ENCODE measurements at places on chromosomes 7 and 10.

- DNase-seq: no peak
These were observed 386.6 kb downstream of the PARD3 start for GRCh38 chr10:34428501-34428900.

DNA sequence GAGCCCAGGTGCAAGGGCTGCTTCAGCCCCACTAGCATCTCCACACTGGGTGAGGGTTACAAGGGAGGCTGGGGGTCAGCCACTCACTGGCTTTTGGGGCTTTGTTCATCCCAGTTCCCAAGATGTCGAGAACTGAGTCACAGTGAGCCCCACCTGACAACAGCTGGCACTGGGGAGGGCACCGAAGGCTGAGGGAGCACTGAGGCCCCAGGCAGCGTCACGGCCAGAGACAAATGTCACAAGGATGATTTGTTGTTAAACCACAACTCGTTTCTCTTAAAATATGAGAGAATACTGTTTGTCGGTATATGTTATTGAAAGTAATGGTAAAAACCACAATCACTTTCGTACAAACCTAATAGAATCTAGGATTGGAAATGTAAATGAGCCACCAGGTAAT is 219.9 kb downstream of the CELF2 start:
- no peak for DNase-seq

DNA sequence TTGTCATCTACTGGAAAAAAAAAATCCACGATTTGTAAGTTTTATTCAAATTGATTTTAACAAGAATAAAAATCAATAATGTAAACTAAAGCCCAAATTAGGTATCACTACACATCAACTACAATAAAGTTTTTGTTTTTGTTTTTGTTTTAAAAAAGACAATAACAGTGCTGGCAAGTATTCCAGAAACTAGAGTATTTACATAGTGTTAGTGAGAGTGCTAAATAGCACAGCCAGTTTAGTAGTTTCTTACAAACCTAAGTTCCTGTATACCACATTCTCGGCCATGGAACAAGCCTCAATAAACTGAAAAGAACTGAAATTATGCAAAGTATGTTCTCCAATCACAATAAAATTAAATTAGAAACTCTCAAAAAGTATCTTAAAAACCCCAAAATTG is 8.1 kb downstream of the ARHGAP12 start:
- no peak for DNase-seq

DNA sequence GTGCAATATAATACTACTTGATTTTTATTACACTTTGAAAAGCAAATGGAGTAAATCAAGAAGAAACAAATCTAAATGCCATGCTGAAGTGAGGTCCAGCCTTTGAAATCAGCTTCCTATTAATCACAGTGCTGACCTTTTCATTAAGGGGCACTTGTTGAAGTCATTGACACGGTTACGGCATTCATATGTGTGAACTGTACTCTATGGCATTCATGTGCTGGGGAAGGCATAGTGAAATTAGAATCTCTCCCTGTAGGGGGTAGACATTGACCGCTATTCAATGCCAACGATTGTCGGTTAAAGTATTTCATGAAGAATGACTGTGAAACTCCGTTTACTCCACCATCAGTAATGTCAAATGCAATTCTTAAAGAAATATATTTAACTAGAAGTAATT is 296.1 kb upstream of the SEMA3A start:
- DNase-seq: no peak

DNA sequence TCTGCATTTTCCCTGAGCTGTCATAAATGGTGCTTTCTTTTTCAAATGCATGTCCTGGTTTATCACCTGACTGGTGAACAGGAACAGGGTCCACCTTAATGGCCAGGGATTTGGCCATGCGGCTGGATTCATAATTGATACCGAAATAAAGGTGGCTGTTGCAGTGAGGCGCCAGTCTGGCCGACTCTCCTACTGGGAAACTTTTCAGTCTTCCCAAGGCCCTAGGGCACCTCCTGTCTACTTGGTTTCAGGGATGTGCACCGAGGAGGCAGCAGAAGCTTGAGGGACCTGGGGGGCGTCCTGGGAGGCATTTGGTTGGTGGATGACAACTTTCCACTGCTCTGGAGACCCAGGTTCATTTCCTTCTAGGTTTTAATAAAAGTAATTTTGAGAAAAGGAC is 46.4 kb upstream of the FIGNL1 start:
- DNase-seq: no peak

- no peak for DNase-seq
These were observed 103.3 kb downstream of the TPST1 start for GRCh38 chr7:66308411-66308810.

GRCh38 chr7:123060446-123060845 is 64.9 kb upstream of the TAS2R16 start:
- no peak for DNase-seq

GRCh38 chr10:1119027-1119426 is 62.8 kb downstream of the WDR37 start:
- no peak for DNase-seq

DNA sequence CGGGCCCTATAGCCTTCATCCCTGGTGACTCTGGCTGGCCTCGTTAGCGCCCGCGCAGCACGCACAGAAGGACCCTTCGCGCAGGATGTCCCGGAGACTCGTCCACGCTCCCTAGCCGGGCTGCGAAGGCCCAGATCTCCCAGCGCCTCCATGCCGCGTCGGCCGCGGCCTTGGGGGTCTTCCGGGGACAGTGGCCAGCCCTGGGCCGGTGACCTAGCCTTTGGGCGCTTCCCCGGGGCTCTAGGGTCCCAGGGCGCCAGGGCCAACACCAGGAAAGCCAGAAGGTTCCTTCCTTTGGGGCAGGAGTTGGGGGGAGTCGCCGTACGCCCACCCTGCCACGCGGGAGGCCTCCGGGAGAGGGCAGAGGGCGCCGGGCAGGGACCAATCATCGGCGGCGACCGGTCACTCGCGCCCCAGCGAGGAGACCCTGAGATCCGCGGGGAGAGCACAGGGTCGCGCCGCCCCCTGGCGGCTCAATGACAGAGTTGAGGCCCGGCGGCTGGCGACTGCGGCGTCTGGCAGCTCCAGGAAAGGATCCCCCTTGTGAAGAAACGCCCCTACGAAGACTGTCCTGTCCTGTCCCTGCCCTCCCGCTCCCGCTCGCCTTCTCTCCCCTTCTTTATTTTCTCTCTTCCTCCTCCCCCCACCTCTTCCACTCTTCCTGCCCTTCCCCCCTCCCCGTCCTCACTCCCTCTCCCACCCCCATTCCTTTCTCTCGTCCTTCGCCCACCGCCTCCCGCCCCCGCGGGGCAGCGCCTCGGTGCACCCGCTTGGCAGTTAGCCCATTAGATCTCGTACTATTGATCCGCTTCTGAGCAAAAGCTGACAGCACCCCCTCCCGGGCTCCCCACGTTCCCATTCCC is 62.3 kb upstream of the LBX1 start:
- DNase-seq: no peak

GRCh38 chr10:66307826-66308225 is 618.0 kb upstream of the LRRTM3 start:
- DNase-seq: no peak

DNA sequence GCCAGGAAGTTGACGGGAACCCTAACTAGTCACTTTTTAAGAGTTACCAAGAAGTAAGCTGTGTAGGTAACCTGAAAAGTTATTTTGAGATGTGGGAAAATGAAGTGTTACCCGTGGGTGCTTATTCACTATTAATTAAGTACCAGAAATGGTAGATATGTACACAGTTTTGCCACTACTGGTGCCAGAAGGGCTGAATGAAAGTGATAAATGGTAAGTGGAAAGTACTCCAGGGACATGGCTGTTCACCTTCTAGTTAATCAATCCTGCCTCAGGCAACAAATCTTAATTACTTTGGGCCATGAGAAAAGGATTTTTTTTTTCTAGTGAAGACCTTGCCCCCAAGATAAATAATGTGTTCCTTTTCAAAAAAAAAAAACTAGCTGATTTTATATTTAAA is 15.8 kb downstream of the NET1 start:
- DNase-seq: no peak

- DNase-seq: no peak
These were observed 81.1 kb upstream of the CPXM2 start for GRCh38 chr10:123972481-123973401.

- DNase-seq: no peak
These were observed 133.1 kb upstream of the PRSS1 start for GRCh38 chr7:142616121-142616643.

DNA sequence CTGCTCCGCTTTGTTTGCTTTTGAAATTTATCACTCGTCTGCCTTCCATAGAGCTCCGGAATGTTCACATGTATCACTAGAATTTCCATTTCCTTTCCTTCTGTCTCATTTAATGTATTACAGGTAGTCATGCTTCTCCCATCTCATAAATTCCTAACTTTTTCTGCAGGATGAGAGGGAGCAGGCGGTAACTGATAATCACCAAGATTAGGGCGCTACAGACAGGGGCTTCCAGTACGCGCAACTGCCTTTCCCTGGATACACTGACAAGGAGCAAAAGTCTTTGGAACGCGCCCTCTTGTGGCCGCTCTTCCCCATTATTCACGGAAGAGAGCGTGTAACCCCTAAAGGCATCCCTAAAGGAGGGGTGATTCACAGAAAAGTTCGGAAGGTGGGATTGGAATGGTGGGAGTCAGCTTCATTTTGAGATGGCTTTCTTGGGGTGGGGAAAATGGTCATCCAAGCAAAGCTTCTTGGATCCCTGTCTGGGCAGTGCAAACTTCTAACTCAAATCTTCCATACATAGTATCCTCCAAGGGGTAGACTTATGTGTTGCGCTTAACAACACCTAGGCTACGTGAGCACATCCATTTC is 6.5 kb downstream of the INHBA start:
- peak; percentile 5 for DNase-seq

GRCh38 chr10:33521062-33521461 is 186.6 kb upstream of the NRP1 start:
- DNase-seq: no peak

DNA sequence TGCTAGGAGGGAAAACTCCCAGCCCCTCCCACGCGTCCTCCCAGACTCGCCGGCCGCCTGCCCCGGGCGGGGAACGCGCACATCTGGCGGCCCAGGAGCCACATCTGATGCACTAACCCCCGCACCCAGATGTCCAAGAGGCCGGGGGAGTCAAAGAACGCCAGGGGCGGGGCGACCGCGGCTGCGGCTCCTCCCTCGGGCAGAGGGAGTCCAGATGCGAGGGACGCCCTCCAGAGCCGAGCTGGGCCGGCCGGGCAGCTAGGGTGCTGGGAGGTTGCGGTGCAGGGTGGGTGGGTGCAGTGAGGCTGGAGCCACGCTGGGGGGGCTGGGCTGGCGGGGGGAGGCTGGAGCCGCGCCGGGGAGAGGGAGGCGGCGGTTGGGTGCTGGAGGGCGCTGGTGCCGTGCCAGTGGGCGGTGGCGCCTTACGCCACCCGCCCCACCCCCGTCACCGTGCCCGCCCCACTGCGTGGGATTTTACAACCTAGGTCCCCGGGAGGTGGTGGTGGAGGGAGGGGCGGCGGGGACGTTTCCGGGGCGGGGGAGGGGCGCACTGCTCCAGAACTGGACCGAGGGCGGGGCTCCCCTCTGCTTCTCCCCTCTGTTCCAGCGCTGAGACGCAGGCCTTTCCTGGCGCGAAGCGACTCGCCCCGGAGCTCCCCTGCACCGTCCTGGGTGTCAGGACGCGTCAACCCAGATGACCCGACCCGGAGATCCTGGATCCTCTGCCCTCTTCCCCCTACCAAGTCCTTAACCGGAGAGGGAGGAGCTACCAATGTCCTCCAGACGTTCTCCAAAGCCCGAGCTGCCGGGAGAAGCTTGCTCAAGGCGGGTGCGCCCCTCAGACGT is 109.1 kb downstream of the REEP3 start:
- DNase-seq: peak; percentile 77

DNA sequence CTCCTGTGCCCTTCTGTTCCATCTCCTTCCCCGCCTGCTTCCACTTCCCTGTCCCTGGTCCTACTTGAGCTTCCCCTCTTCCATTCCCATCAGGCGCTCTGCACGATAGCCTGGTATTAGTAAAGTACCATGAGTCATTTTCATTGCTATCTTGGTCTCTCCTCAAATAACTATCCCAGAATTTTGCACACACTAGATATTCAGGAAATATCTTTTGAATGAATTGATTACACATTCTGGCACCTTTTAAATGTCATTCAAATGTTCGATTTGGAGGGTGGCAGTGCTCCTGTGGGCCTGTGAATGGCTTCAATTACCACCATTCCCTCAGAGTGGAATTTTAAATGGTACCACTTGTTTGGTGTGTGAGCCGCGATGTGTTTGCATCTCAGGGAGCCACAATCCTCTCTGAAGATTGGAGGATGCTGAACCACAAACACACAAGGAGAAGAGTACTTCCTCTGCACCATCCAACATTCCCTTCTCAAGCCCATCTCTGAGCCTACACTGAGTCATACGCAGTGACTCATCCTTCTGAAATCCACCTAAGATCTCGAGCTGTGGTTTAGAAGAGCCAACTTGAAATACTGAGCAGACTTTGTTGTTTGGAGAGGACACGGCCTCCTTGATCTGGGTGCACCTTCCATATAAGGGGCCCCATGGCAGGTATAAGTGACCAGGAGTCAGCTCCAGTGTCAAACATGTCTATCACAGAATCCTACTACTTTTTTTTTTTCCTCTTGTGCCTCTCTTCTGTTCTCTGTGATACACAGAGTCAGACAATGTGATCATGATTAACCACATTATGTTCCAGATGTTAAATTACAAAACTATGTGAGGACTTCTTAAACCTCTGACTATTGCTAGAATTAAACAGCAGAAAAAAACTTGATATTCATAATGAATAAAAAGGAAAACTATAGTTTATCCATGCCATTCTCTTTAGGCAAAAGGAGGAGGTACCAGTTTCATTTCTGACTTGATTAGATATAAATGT is 81.9 kb downstream of the BMPER start:
- no peak for DNase-seq

Data from hematopoietic multipotent progenitor cell treated with erythropoietin and hydrocortisone succinate and interleukin-3 and kit ligand, for 17 days (in vitro differentiated cells).